Activated T-helper 2 cell treated with anti-CD3 and anti-CD28 coated beads, Interferon-gamma antibody, Interleukin-2, Interleukin-4, amounts not matched to agents 10 μg/mL and 5 μg/mL and 100 μg/mL, durations not matched to agents 14 hours and 24 hours and 36 hours (primary cell): ENCODE measurements at places on chromosomes 1 and 21. TPM values are rescaled to one million over a fixed set of nuclear protein-coding genes. Genes with fewer than 3 reads are reported as not detected.

GRCh38 chr1:112312315-112312714 is 83.7 kb upstream of the CTTNBP2NL start:
- peaks cover 11% of the 10 kb centered on the region for H3K27me3 ChIP-seq
- H3K4me3 ChIP-seq: no peak overlapping the region
- no peak overlapping the region for H3K27ac ChIP-seq
- no peaks in the 10 kb centered on the region for H3K36me3 ChIP-seq
- no peaks in the 10 kb centered on the region for H3K4me1 ChIP-seq

GRCh38 chr1:112034277-112034676 is 44.8 kb upstream of the KCND3 start:
- no peak overlapping the region for H3K4me3 ChIP-seq
- H3K36me3 ChIP-seq: no peaks in the 10 kb centered on the region
- peaks cover 3% of the 10 kb centered on the region for H3K27me3 ChIP-seq
- H3K4me1 ChIP-seq: no peaks in the 10 kb centered on the region
- no peak overlapping the region for H3K27ac ChIP-seq

GRCh38 chr1:203148579-203148978 is 21.1 kb downstream of the ADORA1 start:
- H3K27ac ChIP-seq: no peak overlapping the region
- DNase-seq: no peak
- no peaks in the 10 kb centered on the region for H3K4me1 ChIP-seq

The VAMP4 gene
- total RNA-seq: 10.2 and 11.8 TPM in 2 replicates

The HSPA6 gene
- 4.4 and 4.9 TPM in 2 replicates for total RNA-seq

The SLAMF8 gene
- 0.34 and 0.71 TPM in 2 replicates for total RNA-seq
